ENCODE measurements at places on chromosomes 3 and 15. TPM values are rescaled to one million over a fixed set of nuclear protein-coding genes. Genes with fewer than 3 reads are reported as not detected.

- no peak for DNase-seq
Measured at GRCh38 chr3:26369133-26369532, 253.4 kb upstream of the LRRC3B start.

Gene CYP8B1
- not detected for total RNA-seq

DNA sequence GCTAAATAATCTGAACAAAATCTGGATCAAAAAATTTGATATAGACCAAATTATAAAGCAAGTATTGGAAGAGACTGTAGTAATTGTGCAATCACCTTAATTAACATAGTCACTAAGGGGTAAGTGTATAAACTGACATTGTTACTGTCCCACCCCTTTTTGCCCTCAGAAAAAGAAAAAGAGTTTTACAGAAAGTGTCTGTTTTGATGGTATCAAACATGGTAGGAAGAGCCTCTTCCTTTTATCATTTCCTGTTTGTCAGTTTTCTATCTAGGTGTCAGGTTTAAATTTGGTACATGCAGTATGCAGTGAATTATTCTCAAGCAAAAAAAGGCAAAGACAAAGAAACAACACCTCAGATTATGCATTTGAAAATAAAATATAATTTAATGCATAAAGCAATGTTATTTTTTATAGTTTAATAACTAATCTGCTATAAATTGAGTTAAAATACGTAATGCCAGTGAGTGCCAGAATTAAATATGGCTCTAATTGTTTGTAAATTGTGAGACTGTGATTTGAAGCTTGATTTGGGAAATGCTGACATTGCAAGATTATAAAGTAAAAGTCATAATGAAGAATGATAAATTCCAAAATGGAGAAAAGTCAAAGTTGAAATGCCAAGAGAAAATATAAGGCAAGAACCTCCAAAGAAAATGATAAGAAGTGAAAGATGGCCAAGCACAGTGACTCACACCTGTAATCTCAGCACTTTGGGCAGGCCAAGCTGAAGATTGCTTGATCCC lies 30.3 kb upstream of the CMC1 start:
- DNase-seq: no peak

DNA sequence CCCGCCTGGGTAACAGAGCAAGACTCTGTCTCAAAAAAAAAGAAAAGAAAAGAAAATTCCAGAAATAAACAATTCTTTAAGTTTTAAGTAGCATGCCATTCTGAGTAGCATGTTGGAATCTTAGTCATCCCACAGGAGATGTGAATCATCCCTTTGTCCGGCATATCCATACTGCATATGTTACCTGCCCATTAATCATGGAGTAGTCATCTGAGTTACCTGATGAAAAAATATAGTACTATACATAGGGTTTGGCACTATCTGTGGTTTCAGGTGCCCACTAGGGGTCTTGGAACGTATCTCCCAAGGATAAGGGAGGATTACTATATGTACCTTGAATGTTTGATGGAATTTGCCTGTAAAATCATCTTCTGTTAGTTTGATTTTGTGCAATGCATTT lies 6.3 kb upstream of the CCR4 start:
- no peak for DNase-seq

DNA sequence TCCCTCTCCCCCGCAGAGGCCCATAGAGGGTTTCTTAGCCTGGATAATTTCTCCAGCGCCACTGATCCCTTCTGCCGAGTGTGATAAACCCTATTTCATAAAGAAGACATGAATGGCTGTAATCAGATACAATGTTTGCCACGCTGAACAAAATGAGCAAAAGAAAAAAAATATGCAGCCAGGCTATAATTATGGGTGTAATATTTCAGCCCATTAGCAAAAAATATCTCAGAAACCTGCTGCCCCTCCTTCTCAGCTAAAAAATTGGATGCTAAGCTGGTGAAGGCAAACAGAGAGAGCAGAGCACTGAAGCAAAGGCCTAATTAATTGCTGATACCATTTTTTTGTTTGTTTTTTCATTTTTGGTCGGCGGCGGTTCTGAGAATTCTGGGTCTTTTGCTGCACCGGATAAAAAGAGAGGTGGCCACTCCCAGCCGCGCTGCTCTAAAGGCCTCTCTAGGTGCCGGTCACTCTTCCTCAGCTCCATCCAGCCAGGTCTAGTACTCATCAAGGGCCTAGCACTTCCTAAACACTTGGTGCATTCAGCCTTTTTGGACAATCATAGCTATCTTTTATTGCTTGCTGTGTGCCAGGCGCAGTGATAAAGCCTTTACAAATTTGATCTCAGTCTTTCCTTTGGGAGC lies 128.7 kb upstream of the TLE3 start:
- DNase-seq: no peak

GRCh38 chr3:140292170-140292569 lies 357.2 kb downstream of the CLSTN2 start:
- no peak for DNase-seq

GRCh38 chr3:32886296-32886695 lies 65.1 kb upstream of the CCR4 start:
- no peak for DNase-seq

DNA sequence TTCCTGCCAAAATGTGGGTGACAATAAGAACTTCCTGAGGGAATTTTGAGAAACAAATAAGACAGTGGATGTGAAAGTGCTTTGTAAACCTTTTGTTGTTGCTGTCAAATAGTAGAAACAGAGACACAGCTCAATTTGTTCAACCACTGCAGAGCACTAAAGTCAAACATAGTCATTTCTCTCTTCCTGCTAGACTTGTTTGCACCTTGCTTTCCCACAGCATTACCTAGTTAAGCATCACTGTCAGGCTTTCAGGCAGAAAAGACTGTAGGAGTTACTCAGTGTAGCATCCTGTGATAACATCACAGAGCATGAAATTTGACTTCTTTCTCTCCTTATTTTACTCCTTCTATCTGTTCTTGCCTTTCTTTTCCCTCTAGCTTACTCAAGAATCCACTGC lies 27.1 kb downstream of the SLC12A1 start:
- no peak for DNase-seq

DNA sequence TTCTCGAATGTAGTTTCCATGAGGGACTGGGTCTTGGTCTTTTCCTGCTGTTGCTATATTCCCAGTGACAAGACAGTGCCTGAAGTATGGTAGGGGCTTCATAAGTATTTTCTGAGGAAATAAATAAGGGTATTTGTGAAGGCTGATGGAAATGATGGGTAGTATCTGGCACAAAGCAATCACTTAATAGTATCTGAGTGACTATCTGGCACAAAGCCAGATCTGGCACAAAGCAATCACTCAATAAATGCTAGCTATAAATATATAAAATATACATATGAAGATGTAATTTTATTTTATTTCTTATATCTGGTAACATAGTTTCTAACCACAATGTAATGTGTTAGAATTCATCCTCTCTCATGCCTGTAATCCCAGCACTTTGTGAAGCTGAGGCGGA lies 20.7 kb upstream of the PROK2 start:
- no peak for DNase-seq

Gene HCLS1
- 6.9 TPM for total RNA-seq

- no peak for DNase-seq
Measured at GRCh38 chr3:193837347-193837827, 244.4 kb downstream of the OPA1 start.

- no peak for DNase-seq
Measured at GRCh38 chr15:66424963-66425612, 38.4 kb downstream of the MAP2K1 start.

DNA sequence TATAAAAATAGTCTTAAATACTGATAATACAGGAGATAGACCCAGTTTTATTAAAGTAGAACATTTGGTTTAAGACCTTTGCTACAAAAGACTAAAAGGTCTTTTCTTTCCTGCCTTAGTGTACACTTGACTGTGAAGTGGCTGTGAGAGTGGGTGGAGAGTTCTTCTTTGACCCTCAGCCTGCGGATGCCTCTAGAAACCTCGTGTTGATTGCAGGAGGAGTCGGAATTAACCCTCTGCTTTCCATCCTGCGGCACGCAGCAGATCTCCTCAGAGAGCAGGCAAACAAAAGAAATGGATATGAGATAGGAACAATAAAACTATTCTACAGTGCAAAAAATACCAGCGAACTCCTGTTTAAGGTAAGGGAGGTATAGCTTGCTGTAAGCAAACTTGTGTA lies 36.5 kb downstream of the OXNAD1 start:
- no peak for DNase-seq

- peak; percentile 15 for DNase-seq
Measured at GRCh38 chr3:115503394-115503793, 119.9 kb upstream of the GAP43 start.

Gene UPK1B
- 9.4 TPM for total RNA-seq

DNA sequence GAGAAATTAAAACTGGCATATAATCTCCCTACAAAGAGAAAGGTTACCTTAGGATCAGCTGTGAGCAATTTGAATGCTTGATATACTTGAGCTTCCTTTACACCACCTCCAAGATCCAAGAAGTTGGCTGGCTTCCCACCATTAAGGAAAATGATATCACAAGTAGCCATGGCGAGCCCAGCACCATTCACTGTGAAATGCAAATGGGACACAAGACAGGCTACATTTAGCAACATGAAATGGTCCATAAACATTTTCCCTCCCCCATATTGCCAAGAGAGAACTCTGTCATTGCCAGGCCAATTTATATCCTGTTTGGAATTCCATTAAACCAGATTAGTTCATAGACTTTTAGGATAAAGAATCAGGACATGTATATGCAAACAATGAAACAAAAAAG lies 158.7 kb downstream of the SUCLG2 start:
- DNase-seq: no peak

GRCh38 chr3:33016846-33017405 lies 65.5 kb downstream of the CCR4 start:
- DNase-seq: no peak

- DNase-seq: no peak
Measured at GRCh38 chr3:138398791-138399575, 35.4 kb upstream of the ESYT3 start.

DNA sequence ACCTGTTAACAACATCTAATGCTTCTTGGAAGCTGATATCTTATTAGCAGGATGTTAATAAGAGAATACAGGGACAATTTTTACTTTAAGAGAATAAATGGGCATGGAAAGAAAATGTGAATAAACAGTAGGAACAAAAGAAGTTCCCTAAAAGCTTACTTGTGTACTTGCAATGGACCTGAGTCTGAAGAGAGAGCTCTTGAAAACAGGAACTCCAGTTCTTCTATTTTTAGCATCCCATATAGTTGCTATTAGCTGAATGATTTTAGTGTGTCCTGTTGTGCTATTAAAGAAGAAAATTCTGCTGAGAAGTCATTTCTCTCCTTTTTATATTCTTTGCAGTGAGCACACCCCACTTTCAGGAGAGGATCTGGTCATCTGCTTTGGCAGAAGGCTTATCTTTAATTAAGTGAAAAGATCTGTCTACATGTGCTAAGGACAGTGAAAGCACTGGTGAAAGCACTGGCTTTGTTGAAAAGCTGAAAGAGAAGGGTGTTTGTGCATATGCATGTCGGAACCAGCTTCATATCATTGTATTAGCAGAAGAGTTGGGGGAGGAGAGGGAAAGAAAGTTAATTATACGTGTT lies 1.4 kb upstream of the ST3GAL6 start:
- no peak for DNase-seq

DNA sequence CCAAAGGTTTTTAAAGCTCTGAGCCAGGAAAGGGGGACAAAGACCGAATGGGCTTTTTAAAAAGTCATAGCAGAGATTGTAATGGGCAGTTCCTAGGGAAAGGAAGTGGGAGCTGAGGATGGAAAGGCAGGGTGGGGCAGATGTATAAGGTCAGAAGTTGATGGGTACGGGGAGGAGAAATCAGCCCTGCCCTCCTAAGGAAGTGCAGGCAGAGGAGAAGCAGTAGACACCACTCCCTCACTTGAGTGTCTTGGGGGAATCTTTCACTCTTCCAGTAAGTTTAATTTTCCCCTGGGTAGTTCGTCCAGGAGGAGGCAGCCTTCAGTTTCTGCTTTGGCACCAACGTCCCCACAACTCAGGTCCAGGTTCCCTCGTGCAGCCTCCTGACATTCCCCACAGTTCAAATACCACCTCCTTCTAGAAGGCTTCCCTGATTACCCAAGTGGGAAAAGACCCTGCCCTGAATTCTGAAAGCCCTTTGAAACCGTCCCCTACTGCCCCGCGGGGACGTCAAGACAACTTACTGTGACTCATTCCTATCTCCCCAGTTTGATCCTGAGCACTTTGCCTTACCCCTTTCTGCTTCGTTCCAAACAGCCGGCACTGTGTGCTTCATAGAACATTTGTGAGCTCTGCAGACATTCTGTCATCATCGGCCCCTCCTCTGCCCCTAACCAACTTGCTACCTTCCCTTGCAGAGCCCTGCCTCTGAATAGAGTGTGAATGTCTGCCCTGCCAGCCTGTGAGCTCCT lies 14.3 kb upstream of the SRP14 start:
- DNase-seq: no peak

GRCh38 chr15:67784090-67784781 lies 41.1 kb upstream of the SKOR1 start:
- no peak for DNase-seq

Gene MST1
- 8.1 TPM for total RNA-seq

DNA sequence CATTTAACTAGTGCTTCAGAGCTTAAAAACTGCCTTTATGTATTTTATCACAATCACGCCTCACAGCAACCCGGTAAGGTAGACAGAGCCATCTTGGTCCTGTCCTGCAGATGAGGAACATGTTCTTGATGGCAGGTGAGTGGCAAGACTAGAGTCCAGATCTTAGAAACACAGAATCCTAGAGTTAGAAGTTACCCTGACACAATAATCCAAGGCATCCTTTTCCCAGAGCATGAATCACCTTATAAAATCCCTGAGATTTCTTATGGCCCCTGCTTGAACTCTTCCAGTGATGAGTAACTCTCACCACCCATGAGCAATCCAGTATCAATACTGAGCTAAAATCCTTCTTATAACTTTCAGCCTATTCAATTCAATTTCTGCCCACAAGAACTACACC lies 16.9 kb downstream of the POPDC2 start:
- no peak for DNase-seq

Gene CNTN4
- total RNA-seq: 34.3 TPM

DNA sequence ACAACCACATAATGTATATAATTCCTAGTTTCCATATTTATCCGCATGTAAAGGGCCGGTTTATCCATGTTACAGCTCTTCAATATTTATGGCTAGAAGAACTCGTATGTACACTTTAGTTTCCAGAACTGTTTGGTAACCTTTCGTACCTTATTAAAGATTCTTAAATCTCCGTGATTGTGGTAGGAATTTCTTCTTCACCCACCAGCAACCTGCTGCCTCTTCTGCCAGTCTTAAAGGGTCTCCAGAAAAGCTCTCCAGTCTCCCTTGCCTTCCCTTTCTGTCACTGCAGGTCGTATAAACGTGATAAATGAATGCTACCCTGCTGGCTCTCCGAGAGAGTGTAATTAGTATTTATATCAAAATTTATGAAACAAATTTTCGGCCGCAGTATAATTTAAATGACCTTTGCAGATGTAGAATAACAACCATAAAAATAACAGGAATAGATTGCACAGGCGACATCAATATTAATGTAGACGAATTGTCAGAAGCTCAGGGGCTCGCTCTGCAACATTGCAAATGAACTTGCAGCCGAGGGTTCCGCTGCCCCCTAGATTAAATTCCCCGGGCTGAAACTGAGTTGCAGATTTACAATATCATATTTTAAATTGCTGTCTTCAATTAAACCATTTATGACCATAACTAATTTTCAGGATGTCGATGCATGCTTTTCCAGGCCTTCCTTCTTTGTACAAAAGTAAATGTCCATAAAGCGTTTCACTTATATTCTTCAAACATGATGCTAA lies 5.4 kb downstream of the ZIC1 start:
- no peak for DNase-seq

Gene FGD5
- 26.1 TPM for total RNA-seq

GRCh38 chr3:53030619-53031449 lies 15.0 kb downstream of the SFMBT1 start:
- no peak for DNase-seq

- DNase-seq: peak; percentile 68
Measured at GRCh38 chr3:54691289-54691771, 236.5 kb downstream of the LRTM1 start.

Measured in tongue (tissue), 3 donors.